Effector CD4-positive, alpha-beta T cell (primary cell): ENCODE measurements at places on chromosomes 7 and 10.

DNA sequence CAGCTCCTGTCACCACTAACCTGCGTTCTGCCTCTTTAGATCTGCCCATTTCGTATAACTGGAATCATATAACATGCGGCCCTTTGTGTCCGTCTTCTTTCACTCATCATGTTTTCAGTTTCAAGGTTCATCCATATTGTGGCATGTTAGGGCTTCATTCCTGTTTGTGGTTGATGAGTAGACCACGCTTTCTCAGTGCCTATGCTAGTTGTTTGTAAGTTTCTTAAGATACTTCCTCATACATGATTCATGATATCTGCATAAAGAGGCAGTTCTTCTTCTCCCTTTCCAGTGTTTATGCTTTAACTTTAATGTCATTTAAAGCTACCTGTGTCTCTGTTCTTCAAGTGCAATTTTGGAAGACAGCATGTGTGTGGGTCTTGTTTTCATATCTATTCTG lies 79.5 kb upstream of the FAM20C start:
- no peak for DNase-seq

DNA sequence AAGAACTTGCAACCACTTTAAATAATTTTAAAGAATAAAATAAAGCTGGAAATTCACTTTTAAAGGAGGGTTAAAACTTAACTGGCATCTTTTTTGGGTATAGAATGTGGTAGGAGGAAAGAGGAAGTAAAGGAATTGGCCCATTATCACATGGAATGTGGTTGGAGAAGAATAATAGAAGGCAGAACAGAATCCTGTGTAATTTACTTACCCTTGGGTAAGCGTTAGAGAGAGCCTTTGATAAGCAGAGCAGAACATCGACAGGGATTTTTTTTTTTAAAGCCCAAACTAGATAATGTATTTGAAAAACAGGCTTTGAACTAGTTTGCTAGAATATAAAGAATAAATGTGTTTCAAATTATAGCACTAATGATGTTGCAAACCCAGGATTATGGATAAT lies 199.8 kb upstream of the KIAA1217 start:
- DNase-seq: no peak

- no peak for DNase-seq
Observed at GRCh38 chr10:115971921-115972320, 301.1 kb downstream of the GFRA1 start.

GRCh38 chr7:132028144-132028920 lies 471.9 kb upstream of the PODXL start:
- no peak for DNase-seq

GRCh38 chr10:124240839-124241291 lies 147.5 kb upstream of the CHST15 start:
- DNase-seq: no peak

DNA sequence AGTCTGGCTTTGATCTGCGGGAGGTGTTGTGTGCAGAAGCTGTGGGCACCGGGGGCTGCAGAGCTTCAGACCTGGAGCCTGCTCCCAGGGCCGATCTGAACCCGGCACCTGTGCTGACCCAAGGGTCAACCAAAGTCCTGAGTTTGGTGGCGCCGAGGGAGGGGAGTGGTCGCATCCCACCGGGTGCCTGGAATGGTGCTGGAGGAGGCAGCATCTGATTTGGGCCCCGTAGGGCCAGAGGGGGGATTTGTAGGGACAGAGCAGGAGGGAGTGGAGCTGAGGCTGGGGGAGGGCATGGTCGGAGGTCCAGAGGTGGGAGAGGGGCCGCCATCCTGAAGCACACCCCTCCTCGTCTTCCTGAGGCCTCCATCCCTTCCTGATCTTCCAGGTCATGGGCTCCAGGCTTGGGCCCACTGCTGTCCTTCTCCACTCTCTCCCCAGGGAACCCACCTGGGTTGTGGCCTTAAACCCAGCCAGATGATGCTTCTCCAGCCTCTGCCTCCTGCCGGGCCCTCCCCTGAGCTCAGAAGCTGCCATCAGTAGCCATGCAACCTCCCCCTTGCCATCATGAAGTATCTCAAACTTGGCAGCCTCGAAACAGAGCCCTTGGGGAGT lies 112.9 kb downstream of the LHPP start:
- no peak for DNase-seq

- no peak for DNase-seq
Observed at GRCh38 chr10:103100620-103101019, 92.5 kb downstream of the NT5C2 start.

DNA sequence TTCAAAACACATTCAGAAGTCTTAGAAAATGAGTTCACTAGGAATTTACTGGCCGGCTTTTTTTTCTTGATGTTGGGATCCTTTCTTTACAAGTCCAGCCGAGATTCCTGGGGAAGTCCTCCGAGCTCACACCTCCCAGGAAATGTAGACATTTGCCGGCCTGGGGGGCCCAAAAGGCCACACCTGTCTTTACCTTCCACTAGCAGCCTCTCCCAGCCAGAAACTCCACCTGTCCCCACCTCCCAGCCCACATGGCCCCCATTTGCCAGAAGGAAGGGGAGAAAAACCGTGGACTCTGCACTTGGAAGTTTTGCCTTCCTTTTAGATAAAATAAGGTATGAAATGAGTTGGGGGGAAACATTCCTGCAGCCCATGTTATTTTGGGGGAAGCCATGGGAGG lies 27.6 kb upstream of the EMX2 start:
- DNase-seq: no peak

DNA sequence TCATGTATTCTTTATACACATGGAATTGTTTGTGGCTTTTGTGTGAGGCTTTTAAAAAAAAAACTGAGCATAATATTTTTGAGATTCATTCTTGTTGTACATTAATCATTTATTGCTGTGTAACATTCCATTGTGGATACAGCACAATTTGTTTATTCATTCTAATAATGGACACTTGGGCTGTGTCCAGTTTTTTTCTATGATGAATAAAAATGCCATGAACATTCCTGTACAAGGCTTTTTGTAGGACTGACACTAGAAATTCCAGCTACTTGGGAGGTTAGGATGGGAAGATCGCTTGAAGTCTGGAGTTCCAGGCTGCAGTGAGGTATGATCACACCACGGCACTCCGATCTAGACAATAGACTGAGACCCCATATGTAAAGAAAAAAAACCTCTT lies 254.3 kb upstream of the CACNA2D1 start:
- DNase-seq: no peak

GRCh38 chr10:117519286-117519685 lies 23.3 kb upstream of the EMX2 start:
- DNase-seq: no peak

- DNase-seq: no peak
Observed at GRCh38 chr10:63376560-63377304, 89.0 kb downstream of the JMJD1C start.

- DNase-seq: no peak
Observed at GRCh38 chr10:50653142-50653541, 29.4 kb upstream of the SGMS1 start.
